ENCODE measurements at places on chromosomes 4 and X.

DNA sequence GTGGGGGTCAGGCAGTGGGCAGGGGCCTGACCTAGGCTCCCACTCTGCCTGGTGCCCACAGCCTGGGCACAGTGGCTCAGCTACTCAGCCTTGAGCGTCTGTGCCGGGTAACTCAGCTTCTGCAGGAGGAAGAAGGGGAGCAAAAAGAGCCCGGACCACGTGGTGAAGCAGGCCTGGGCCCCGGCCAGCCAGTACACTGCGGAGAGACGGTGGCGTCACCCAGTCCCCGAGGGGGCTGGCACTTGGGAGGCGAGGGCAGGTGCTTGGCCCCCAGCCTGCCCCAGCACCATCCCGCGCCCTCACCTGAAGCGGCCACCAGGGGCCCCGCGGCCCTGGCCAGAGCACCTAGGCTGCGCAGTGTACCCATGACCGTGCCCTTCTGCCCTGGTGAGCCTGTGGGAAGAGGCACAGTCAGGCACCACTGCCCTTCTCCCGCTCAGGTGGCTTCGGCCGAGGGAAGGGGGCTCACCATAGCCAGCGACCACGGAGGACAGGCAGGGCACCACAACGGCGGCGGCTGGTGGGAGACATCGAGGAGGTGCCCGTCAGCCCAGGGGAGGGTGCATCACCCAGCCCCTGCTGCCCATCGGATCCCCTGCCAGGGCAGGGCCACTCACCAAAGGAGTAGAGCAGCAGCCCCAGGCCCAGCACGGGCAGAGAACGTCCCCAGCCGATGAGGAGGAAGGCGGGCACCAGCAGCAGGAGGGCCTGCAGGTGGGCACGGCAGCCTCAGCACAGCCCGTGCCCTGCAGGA, 32.3 kb downstream of the NOP14 start:
- no peak for ATAC-seq

- no peak for ATAC-seq
Measured at GRCh38 chr4:71453531-71453930, 114.7 kb downstream of the SLC4A4 start.

DNA sequence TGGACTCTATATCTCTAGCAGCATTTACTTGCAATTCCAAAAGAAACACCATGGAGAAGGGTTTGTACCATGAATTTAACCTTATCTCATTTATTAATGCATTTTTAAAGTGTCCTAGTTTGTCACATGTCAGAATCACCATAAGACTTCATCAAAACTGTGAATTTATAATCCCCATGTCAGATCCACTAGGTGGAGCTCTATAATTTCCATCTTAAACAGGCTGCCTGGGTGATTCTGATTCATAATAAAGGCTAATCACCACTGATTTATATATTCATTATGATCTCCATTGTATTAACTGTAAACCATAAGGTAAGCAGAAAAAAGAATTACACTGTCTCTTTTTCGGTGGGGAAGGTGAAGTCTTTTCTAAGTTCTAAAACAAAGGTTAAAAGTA, 4.0 kb downstream of the TCEAL2 start:
- no peak for ATAC-seq

DNA sequence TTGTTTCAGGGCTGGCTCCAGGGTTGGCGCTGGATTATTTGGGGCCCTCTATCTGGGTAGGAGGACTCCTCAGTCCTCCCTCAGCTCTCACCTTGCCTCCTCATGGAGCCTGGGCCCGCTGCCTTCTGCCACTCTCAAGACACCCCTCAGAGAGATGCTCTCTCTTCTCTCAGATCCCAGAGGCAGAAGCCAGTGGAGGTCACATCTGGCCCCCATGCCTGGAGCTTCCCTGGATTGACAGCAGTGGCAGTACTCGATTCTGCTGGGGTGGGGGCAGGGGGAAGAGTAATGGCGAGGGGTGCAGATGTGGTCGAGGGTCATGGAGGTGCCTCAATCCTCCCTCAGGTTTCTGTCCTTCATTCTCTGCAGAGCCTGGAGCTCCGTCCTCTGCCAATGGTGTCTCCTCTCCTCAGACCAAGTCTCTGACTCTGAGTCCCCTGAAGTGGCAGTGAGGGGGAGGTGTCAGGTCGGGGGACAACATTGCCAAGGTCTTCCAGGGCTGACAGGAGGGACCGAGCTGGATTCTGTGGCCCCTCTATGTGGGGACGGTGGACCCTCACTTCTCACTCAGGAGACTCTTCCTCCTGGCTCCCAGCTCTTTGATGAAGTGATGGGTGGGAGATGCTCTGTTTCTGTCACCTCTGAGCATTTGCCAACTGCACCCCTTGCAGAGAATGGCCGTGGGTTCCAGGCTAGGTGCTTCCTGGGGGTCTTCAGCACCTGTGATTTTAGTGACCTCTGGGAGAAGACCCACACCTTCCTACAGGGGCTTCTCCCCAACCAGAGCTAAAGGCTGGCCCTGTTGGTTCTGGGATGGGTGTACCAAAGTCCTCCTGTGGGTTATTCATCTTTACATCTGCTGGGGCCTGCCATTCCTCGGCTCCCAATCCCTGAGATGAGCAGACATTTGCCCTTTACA, 10.9 kb upstream of the HSFX1 start:
- ATAC-seq, result no peak

GRCh38 chr4:146333187-146333894, 119.0 kb downstream of the REELD1 start:
- ATAC-seq, result peak; percentile 89

DNA sequence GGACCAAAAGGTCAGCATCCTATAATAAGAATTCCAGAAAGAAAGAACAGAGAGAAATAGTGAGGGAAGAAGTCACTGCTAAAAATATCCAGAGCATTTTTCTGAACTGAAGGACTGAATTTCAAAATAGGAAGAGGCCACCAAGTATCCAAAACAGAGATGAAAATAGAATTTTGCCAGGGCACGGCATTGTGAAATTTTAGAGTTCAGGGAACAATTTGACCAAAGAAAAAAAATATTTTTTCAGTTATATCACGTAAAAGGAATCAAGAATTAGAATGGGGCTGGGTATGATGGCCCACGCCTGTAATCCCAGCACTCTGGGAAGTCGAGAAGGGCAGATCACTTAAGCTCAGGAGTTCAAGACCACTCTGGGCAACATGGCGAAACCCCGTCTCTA, 65.4 kb downstream of the FGFBP1 start:
- no peak for ATAC-seq

GRCh38 chr4:172543249-172543648, 625.4 kb upstream of the GALNT7 start:
- ATAC-seq, result no peak

GRCh38 chrX:66023385-66024091, 16.3 kb downstream of the VSIG4 start:
- ATAC-seq, result no peak

- no peak for ATAC-seq
Measured at GRCh38 chr4:26647523-26648224, 63.8 kb downstream of the TBC1D19 start.

DNA sequence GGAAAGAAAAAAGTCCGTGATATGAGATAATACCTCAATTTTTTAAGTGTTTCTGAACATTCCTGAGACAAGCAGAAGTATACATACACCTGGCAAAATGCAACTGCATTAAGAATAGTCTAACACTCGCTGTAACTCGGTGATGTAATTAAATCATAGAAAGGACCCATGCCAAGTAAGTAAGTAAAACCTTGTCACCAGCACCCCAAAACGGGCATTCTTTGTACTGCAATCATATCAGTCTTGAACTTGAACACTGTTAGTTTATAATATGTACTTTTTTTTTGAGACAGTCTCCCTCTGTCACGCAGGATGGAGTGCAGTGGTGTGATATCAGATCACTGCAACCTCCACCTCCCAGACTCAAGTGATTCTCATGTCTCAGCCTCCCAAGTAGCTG, 47.4 kb downstream of the SMIM14 start:
- peak; percentile 89 for ATAC-seq

DNA sequence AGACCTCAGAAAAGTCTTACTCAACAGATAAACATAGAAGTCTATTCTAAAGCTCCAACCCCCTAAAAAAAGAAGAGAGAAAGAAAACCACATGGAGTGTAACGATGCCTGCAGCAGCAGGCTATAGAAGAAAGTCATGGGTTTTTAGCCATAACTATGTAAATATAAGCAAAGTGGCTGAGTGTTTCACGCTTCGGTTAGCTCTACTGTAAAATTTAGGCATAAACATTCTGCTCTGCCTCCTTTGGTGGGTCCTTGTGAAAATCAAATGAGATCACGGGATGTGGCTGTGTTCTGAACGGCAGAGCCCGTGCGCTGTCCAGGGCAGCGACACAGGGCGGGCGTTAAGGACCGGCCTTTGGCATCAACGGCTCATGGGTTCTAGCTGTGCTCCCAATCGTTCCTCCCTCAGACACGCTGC, 78.4 kb downstream of the IRF2 start:
- ATAC-seq, result peak; percentile 20

DNA sequence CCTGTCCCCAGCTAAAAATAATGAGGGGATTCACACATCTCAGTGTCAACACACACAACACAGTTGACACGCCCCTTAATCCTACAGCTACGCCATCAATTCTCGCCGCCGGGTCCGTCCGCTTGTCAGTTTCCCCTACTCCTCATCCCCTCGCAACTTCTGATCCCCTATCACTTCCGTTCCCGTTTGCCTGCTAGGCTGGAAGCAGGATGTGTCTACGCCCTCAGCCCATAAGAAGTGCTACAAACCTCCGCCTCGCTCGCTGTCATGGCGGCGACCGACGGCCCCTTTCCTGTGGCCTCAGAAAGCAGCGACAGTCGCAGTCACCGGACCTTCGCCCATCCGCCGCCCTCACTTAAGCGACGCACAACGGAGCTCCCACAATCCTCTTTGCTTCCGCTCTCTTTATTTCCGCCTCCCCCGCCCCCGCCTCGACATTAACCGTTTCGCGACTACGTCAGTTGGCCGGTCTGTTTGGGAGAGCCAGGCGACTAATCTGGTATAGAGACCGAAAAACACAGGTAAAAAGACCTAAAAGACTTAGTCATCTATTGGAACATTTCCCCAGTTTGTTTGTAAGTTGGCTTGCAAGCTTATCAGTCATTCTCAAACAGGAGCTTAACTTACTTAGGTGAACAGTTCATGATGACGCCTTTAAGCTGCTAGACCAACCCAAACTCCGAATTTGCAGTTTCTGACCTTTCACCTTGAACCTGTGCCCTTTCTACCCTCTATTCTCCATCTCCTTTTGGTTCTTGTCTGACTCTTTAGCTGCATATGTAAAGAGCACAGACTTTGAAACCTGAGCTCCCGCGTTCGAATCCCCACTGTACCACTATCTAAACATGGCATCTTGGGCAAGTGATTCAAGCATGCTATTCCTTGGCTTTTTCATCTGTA, at the start of gene SLC25A53:
SLC25A53 (minus strand) TSS at position 380 of the 900 bp plus-strand sequence. CDS start 51,752 bp downstream, outside the sequence.
- peak; percentile 94 for ATAC-seq

DNA sequence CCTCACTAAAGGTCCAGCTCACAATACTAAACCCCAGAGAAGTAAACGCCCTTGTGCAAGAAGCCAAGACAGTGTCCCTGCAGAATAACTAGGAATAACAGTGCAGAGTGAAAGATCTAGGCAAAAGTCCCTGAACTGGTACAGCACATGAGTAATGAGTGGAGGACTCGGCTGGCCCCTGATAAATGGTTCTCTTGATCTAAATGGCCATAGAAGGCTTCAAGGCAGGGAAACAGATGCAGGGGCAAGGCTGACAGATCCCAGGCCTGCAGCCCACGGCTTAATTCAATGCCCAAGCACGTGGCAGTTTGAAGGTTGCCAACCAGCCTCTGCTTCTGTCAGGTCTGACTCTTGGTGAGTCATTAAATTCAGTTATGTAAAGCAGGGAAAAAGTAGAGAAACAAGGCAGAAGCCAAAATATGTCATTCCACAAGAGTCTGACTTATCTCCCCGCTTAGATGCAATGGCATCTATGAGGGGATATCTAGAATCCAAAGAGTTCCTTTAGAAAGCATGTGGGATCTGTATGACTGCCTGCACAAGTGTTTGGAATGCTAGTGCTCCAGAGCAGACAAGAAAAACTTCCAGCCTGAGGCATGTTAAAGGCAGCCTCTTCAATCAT, 121.3 kb downstream of the PRDM5 start:
- ATAC-seq, result no peak

All from esophagus mucosa (tissue), 1 donor.